ENCODE measurements at places on chromosomes 7 and 10.

DNA sequence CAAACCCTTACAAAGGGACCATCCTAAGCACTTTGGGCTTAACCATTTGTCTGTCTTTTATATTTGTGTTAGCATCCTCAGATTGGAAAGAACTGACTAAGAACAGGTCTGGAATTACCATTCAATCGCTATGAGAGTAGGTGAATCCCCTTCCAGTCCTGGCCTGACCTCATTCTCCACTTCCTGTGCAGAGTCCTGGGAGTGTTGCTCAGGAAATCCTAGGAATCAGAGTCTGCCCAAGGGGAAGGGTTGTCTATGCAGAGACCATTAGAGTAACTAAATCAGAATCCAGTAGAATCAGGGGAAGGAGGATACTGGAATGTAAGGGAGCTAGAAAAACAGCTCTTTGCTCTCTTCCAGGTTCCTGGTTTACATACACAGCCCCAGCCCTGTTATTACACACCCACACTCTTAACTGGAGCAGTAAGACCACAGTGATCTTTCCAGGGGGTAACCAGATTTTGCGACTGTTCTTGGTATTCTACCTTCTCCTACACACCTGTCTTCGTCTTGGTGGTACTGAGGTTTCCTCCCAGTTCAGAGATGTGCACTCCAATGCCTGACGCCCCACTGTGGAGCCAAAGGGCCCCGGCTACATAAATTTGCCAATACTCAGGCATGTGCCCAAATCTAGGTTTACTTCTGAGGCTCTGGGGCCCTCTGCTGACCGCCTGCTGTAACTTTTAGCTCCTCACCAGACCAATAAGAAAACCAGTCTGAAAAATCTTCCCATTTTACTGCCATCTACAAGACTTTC is 103.7 kb downstream of the RNF216 start:
- DNase-seq: peak; percentile 25

- DNase-seq: no peak
Observed at GRCh38 chr7:23383225-23383624, 84.1 kb downstream of the MALSU1 start.

- DNase-seq: no peak
Observed at GRCh38 chr7:123649964-123650363, 5.7 kb upstream of the LMOD2 start.

DNA sequence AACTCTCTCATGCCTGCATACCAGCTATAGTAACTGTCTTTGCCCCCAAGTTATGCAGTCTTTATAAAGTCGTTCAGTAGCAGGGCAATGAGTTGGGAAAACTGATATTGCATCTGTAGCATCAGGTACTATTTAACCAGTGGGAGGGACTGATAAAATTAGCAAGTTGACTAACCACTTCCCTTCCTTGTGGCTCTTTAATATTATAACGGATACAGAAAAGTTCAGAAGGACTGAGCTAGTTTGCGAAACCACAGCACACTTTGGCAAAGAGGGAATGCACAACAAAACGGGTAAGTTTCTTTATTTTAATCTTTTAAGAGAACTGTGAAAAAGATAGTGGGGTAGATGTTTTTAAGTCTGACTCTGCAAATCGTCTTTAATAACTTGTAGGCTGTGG is 205.3 kb upstream of the HDAC9 start:
- no peak for DNase-seq

GRCh38 chr10:114664127-114664526 is 6.1 kb upstream of the ABLIM1 start:
- no peak for DNase-seq

DNA sequence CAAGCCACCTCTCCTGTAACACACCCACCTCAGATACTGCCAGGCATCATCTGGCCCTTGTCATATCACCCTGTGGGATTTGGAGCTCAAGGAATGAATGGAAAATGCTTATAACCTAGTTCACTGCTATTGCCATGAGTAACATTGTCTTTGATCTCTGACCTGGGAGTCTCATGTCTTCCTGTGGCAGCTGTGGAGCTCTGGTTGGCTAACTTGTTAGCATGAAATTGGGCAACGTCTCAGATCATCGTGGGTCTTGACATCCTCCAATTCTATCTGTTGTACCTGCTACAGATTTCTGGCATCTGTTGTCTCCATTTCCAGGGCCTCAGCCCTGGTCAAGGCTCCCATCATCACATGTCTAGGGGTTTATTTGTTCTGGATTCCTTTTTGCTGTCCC is 2.2 kb upstream of the TMEM270 start:
- DNase-seq: no peak

GRCh38 chr7:116317907-116318306 is 107.6 kb downstream of the TES start:
- no peak for DNase-seq

GRCh38 chr10:86968994-86969355 is 693 bp downstream of the ADIRF start:
- DNase-seq: no peak

GRCh38 chr7:143279186-143280098 is 5.3 kb upstream of the TMEM139 start:
- no peak for DNase-seq

- no peak for DNase-seq
Observed at GRCh38 chr10:62696798-62697197, 107.7 kb upstream of the ADO start.

DNA sequence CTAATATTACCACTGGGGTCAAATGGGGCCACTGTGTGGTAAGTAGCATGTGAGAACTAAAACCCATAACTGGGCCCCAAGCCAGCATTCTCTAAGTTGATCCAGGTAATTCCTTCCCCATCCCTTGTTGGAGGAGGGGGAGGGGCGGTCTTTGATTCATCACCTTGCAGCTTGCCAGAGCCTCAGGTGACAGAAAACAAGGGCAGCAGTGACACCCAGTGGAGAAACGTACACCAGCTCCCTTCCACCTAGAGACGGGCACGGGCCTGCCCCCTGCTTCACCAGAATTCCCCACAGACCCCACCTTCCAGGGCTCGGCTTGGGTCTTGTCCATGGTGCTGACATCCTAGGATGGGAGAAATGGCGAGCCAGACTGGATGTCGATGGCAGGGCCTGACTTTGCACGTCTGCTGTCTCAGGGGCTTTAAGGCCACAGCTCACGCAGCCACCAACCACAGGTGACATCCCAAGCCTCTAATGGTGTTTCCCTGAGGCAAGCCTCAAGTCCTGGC is 102.0 kb downstream of the STRA8 start:
- no peak for DNase-seq

- no peak for DNase-seq
Observed at GRCh38 chr10:18094793-18095192, 45.4 kb upstream of the CACNB2 start.

Measured in anterior cingulate cortex (tissue), 58 donors.